Mucosa of gallbladder (tissue), 1 donor: ENCODE measurements at places on chromosomes 11 and 22. TPM values are rescaled to one million over a fixed set of nuclear protein-coding genes. Genes with fewer than 3 reads are reported as not detected.
A peak's percentile ranks its signal among the peaks of the same experiment; 100 is the strongest.

- no peak for DNase-seq
These were observed 5.7 kb upstream of the KRTAP5-6 start for GRCh38 chr11:1691026-1691877.

DNA sequence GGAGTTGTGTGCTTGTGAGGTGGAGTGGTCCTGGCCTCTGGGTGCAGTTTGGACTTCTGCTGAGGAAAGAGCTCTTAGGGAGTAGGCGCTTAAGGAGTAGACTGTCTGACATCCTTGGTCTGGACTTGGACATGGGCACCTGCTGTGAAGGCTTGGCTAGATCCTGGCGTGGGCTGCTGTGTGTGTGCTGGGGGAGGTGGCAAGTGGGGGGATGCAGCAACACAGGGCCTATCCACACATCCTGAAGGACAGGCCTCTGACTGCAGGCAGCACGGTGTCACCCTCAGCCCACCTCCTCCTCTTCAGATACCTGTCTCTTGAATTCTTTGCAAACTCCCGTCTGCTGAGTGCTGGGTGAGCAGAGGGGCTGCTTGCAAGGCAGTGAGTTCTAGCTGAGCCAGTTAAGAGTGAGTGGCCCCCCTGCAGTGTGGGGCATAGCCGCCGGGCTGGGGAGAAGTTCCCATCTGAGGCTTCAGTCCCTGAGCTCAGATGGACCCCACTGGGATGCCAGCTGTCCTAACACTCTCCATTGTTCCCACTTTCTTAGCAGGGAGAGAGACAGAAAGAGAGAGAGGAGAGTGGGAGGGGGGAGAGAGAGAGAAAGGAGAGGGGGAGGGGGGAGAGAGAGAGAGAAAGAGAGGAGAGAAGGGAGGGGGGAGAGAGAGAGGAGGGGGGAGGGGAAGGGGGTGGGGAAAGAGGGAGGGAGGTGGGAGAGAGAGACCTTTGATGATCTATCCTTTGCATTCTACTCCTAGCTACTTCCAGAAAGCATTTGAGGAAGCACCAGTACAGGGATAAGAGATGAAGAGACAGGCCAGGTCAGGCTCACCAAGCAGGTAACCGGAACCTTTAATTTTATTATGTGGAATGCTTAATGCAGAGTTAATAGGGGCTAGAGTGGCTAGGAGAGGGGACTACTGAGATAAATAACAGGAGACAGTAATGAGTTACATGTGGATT is 12.6 kb downstream of the SOX10 start:
- DNase-seq: no peak

DNA sequence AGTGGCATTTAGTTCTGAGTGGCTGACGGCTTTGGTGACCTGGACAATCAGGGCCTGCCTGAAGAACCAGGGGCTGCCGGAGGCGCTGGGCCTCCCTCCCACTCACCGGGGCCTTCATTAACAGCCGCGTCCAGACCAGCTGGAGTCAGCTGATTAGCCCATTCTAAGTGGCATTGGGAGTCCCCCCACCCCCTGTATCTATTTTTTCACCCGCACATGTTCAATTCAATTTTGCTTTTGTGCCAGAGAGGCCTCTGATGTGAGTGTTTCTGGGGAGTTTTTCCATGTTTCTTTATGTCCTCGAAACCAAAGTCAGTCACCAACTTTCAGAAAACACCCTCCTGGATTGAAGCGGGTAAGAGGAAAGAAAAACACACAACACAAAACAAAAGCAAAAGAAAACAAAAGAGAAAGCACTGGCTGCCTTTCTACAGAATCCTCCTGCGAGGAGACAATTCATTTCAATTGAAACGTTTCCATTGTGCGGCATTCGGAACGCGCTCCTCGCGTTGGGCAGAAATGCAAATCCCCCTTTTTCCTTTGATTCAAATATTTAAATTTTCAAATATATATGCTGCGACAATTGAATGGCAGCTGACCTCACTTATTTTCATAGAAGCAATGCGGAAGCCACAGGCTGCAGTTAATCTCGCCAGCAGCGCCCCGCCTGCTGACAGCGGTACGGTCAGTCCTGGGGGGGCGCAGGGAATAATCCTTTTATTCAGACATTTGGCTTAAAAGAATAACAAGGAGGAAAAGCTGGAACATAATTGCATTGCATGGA is 17.7 kb downstream of the CDKN1C start:
- DNase-seq: no peak

DNA sequence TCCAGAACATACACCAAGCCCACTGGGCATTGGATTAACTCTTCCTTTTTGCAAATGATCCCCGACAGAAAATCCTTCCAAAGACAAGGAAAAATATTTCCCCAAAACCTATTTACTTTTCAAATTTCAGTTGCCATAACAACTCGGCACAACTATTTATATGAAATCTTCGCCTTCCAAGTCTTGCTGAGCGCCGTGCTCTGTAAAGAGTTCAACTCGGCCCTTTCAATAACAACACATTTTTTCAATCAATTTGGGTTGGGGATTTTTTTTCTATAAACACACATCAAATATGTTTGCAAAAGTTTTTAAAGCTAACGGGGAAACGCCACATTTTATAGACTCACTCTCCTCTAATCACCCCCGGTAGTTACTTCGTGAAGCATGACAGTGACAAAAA is 333.8 kb downstream of the MN1 start:
- no peak for DNase-seq

GRCh38 chr11:35888961-35889360 is 54.9 kb upstream of the LDLRAD3 start:
- DNase-seq: no peak

DNA sequence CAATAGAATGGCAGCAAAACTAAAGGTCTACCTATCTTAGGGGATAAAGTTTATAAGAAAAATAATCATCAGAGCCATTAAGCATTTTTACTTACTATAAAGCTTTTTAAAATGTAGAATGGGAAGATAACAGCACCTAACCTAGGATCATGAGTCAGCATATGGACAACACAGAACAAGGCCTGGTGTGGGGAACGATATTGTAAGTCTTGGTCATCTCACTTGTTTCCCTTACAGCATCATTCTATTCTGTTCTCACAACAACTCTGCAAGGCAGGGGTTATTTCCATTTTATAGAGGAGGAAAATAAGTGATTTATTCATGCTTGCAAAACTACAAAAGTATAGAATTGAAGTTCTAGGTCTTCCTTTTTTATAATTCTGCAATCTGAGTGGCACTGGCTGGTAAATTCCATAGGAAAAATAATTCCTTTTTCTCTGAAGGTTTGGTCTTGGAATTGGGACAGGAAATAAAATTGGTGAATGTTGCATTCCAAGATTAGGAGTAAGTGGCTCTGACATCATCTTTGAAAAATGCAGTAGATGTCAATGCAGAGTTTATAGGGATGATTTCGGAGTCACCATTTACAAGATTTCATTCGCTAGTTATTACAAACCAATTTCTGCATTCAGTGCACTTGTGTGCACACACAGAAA is 423.0 kb downstream of the DYNC2H1 start:
- no peak for DNase-seq

DNA sequence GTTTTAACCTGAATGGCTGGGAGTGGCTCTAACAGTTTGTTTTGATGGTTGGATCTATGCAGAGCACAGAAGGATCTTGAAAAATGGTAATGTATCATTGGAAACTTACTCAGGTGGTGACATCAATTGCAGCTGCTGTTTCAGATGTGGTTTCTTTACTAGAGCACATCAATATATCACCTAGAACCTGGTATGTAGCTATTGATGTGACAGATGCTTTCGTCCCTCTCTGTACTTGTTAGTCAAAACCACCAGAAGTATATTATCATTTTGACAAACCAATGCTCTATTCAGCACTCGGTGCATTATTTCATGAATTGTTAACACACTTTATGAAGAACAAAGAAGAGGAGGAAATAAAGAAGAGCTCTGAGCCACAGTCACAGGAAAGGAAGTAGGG is 26.6 kb upstream of the SCN3B start:
- no peak for DNase-seq

DNA sequence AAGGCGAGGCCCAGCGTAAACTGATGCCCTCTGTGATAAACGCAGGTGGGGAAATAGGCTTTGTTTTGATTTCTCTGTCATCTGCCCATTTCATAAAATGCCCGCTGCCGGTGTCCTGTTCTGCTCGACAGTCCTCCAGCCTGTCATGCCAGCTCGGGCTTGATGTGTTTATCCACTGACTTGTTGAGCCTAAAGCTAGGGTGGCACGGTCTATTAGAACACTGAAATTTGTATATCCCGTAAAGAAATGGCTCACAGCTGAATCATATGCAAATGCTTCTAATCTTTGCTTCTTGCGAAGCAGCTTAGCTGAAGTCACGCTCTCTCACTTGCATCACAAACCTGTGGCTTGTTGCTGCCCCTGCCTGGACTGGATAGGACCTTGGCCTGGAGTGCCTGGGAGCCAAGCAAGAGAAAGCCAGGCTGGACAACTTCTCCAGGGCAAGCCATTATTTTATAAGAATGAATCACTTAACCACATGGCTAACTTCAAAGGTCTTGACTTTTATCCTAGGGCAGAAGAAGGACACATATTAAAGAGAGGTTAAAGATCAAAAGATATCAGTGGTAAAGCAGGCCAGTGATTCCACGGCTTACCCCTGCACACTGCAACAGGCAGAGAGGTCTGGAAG is 33.1 kb downstream of the EHF start:
- peak; percentile 61 for DNase-seq

DNA sequence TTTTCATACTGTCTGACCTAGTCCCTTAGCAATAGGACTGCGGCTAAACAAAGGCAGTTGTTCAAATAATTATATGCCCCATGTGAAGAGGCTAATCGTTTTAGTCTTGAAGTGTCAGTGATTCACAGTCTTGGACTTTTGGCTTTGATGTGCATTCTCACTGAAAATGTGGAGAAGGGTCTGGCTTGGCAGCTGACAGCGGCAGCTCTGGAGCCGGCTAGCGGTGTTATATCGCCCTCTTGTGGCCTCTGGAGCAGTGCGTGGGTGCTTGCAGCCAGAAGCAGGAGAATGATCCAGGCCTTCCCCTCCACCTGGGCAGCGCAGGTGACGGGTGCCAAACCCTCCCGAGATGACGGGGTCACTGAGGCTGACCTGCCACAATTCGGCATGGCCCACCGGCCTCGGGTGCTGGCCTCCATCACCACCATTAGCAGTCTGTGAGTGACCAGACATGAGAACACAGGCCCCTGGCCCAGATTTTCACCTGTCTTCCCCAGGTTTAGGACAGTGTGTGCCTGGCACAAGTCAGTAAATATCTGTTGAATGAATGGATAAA is 90.3 kb upstream of the PITPNB start:
- DNase-seq: peak; percentile 75

DNA sequence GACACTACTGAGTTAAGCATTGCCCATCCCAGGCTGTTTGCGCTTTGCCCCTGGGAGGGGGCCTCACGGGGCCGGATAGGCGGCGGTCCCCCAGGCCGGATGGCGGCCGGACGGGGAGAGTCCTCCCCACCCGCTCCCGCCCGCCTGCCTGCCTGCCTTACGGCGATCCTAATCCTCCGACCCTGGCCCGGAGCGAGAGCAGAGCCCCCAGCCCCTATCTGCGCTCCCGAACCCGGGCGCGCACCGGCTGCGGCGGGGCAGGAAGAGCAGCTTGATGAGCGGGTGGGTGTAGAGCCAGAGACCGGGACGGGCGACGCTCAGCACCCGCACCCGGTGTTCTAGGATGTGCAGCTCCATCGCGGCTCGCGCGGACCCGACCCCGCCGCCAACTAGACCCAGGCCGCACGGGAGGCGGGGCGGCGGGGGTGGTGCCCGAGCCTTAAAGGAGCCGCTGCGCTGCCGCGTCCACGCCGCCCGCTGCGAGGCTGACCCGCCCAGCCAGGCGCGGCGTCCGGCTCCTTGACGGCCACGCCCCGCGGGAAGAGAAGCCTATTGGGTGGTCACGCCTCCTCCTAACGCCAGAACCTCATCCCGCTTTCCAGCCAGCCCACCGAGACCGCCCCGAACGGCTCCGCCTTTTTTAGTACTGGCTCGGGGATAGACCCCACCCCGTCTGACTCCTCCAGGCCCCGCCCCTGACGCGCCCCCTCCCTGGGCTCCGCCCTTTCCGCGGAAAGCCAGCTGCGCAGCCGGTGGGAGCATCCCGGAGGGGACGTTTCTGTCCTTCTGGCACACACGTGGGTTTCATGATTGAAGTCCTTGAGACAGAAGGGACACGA is at the start of gene CASTOR1:
TSS of gene CASTOR1 (minus strand) at position 365 of the 839 bp plus-strand sequence. CDS start at position 357, 8 bp downstream.
- DNase-seq: peak; percentile 98

DNA sequence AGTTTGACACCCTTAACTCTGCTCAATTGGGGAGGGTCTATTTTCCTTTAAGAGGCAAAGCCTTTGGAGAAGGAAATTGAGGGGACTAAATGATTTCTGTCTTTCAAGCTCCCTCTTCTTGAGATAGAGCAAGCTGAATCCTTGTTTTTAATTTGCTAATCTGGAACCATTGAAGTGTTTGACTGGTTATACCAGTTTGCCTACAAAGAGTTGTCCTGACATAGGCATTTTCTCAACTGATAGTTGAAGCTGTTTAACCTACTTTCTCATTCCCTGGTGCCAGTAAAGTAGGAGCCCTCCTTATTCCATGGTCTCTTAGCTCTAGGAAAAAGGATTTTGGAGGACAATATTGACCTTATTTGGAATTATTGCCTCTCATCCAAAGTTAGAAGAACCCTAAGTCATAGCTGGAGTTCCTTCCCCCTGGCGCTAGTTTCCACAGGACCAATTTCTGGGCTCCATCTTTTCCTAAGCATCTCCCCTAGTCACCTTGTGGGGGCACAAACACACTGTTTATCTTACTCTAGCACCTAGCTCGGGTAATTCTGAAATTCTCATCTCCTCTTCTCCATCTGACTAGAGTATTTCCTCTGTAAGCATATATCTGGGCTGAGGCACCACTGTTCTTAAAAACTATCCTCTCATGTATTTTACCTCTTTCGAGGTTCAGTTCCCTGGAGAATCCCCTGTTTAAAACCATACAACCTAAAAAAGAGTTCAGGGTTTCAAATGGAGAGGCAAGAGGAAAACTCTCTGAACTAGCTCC is 7.4 kb downstream of the ZDHHC5 start:
- no peak for DNase-seq

DNA sequence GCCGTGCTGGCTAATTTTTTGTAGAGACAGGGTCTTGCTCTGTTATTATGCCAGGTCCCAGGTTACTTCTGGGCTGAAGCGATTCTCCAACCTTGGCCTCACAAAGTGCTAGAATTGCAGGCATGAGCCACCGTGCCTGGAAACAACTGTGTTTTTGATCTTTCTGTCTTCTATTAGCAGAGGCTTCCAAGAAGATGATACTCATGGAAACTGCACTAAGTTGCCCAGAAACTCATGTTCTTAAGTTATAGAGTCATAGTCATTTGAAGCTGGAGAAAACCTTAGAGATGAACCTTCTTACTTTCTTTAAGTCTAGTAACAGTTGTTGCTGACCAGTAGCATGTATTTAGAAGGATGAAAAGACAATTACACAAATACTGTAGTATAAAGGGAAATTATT is 37.1 kb upstream of the HSPA8 start:
- no peak for DNase-seq

- DNase-seq: no peak
These were observed 194.0 kb downstream of the FAM181B start for GRCh38 chr11:82539669-82540068.

- no peak for DNase-seq
These were observed 39.2 kb upstream of the CHST1 start for GRCh38 chr11:45704635-45705034.

- no peak for DNase-seq
These were observed 145.2 kb downstream of the FBXO7 start for GRCh38 chr22:32619614-32620426.

Gene MOGAT2
- 1.4 TPM for total RNA-seq

Gene CD3G
- 3.0 TPM for total RNA-seq

Gene DGCR6
- total RNA-seq: 1.5 TPM

Gene GSTT2
- 0.81 TPM for total RNA-seq

Gene TRIM22
- 43.9 TPM for total RNA-seq

Gene RPL3
- 1,535 TPM for total RNA-seq

Gene CLDN5
- total RNA-seq: 27.5 TPM
